ENCODE measurements at places on chromosomes 1 and 21.
A peak's percentile ranks its signal among the peaks of the same experiment; 100 is the strongest.

DNA sequence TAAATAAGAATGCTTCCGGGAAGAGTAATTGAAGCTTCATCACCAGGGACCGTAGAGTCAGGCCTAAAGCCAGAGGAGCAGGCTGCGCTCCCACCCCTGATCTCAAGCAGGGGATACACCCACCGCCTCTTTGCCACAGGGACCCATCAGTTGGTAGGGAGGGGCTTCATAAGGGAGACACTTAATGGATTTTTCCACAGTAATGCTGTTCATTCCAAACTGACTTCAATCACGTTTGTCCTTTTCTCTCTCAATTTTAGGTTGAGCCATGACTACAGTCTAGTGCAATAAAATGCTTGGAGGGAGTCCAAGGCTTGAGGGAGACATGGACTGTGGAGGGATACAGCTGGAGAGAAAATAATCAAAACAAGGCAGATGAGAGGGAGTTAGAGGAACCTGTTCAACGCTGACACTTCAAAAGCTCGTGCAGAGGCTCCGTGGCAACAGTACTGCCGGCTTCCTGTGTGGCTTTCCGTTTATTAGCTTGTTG lies 111.5 kb downstream of the SEC16B start:
- DNase-seq: peak; percentile 43

DNA sequence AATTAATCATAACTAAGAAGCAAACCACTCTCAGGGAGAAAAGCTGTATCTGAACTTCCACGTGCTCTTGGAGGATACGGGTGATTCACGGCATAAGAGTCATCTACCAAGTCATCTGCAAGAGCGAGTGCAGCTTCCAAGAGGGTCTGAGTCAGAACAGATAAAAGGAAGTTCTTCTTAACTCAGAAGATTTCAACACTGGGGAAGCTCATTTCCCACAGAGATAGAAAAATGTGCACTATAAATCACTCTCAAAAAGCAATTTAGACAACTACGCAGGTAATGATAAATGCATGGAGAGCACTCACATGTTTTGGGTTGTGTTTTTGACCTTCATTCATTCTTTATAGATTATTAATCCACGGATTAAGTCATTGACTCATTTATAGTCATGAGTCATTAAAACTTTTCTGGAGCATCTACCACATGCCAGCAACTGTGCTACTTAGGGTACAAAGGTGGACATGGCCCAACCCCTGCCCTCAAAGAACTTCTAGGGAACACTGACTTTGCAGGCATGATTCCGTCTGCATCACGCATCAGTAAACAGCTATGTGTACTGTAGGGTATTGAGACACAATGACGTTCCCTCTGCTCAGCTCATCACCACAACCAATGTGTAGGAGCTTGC lies 20.8 kb downstream of the KCNJ15 start:
- no peak for DNase-seq

- DNase-seq: no peak
These were observed 39.9 kb downstream of the KIAA1614 start for GRCh38 chr1:180952657-180953013.

DNA sequence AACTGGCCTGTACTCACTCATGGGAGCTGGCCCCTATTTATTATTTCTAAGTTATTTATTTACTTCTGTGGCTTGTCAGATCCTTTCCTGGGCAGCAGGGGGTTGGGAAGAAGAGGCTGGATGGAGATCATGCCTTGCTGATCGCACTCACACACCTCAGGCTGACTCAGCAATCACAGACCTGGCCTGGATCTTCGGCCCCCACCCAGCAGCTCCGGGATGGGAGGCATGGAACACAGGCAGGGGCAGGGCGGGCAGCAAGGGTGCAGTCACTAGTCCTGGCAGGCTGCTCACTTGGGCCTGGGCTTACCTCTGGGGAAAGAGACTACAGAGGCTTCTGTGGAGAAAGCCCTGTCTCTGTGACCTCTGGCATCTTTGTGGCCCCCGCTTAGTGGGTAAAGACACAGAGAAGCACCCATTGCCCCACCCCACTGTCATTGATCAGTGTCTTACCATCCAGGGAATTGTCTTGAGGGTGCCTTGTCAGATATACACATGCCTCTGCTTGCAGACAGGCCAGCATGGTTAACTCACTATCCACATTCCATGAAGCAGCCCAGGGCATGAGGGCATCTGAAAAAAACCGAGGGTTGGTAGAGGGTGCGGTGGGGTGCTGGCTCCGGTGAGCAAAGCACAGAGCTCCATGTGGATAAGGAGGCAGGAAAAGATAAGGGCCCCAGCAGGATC lies 3.7 kb downstream of the ARTN start:
- no peak for DNase-seq

GRCh38 chr1:170415710-170416372 lies 116.1 kb upstream of the GORAB start:
- DNase-seq: no peak

DNA sequence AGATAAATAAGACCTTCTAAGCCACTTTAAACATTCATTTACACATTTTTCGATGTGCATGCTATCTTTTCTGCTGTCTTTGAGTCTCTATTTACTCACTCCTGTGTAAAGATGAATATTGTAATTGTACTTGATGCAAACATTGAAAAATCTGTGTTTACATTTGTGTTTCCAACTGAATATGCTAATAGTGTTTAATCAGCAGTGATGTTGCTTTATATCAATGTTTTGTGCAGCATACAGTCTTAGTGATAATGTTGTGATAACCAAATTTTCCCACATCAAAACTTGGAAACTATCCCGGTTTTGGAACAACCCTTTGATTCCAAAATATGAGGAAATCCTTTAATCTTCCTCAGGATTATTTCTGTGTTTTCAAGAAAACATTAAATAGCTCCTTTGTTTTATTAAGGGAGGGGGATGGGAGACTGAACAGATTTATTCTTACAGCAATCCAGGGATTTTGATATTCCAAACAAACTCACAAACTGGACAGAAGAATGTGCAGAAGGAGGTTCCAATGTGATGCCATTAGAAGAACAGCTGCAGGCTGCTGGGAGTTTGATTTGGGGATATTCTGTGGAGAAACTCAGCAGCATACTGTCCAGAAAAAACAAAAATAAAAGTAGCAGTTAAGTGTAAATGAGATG lies 248.0 kb downstream of the S1PR1 start:
- DNase-seq: no peak
